ENCODE measurements at places on chromosomes 16 and 17.

- DNase-seq: no peak
Observed at GRCh38 chr16:2473999-2474876, 689 bp upstream of the TBC1D24 start.

- no peak for DNase-seq
Observed at GRCh38 chr17:43611230-43611969, 50.3 kb downstream of the MEOX1 start.

- DNase-seq: peak; percentile 98
Observed at GRCh38 chr17:77444984-77445759, 304.4 kb downstream of the SEC14L1 start.

DNA sequence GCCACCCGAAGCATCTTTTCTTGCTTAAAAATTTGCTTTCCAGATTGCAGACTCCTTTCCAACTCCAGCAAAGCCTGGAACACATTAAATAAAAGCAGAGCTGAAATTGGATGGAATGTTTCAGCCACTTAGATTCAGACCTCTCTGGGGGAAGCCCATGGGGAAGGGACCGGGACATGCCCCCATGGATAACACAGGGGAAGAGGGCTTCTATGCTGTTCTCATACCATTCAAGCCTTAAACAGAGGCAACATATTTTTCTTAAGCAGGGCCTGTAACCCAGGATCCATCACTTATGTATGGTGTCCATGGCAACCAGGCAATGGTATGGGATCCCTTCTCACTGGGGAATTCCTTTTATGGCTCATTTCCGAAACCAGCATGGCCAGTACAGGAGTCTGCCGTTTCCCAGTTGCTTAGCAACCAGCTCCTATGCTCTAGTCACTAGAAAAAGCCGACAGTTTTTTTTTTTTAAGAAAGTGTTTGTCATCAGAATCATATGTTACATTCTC, 62.0 kb upstream of the MARCHF10 start:
- no peak for DNase-seq

DNA sequence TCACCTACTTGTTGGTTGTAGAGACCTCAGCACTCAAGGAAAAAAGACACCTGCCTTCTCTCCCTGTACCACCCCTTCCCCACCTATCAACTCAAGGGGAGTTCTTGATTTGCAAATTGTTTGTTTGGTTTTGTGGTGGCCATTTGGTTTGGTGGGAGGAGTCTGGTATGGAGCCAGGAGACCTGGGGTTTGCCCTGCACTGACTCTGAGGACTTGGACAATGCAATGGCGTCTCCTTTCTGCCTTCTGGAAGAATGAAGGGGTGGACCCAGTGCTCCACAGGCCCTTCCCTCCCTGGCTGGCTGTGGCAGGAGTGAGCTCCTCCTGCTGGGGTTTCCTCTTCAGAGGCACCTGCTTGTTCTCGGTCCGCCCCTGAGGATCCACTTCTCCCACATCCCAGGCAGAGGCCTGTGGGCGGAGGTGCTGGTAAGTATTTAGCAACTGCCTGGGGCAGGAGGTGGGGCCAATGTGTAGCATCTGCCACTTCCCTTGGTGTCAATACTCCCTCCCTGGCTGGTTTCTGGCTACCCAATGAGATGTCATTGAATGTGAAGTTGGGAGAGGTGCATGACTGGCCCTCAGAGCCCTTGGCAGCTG, 164.5 kb downstream of the NTN1 start:
- no peak for DNase-seq

DNA sequence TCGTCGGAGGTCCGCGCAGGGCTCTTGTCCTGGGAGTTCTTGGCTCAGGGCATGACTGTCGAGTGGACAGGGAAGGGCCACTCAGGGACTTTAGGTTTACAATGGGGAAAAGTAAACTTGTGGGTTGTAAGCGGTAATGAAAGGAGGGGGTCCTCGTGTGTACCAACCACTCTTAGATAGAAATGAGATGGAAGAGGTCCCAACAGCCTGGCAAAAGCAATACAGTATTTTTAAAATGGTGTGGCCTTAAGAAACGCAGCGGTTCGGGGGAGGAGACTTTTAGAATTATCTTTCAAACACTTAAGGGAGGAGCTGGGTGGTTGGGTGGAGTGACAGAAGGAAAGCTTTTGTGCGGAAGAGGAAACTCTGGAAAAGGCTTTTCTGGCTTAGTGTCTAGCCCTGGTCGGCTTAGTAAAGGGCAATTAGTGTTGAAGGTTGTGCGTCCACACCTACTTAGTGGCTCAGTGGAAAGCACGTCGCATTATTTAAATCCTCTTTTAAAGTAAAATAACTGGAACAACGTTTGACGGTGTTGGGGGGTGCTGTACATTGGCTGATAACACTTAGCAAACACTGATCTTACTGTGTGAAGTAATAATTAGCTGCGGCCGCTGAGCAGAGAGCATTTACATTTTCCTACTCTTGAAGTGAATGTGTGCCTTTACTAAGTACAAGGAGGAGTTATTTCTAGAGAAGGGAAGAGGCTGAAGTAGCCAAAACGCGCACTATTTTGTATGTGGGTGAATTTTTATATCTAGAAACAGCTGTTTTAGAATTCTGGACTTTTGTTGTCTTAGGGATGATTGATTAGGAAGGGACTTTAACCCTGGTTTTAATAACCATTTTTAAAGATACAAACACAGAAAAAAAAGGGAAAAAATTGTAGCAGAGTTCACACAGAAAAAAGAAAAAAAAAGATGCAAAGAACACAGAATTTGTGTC, 1.0 kb downstream of the WSB1 start:
- DNase-seq: peak; percentile 67

Data from G401 (cell line).